ENCODE measurements at places on chromosomes 11 and 22. TPM values are rescaled to one million over a fixed set of nuclear protein-coding genes. Genes with fewer than 3 reads are reported as not detected.

DNA sequence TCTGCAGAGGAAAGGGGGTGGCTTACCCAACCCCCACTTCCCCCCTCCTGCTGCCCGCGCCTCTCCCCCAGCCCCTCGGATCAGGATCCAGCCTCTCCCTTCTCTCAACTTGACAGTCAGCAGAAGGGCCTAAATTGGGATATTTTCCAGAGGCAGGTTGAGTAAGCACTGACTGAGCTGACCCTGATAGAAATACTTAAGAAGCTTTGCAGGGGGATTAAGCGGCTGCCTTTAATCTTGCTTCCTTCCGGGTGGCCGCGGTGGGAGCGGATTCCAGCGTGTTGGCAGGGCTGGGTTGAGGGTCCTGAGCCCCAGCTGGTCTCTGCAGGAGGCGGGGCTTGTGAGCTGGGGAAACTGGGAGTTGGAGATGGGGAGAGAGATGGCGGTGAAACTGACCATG is 445.2 kb downstream of the NTM start:
- no peak for DNase-seq

DNA sequence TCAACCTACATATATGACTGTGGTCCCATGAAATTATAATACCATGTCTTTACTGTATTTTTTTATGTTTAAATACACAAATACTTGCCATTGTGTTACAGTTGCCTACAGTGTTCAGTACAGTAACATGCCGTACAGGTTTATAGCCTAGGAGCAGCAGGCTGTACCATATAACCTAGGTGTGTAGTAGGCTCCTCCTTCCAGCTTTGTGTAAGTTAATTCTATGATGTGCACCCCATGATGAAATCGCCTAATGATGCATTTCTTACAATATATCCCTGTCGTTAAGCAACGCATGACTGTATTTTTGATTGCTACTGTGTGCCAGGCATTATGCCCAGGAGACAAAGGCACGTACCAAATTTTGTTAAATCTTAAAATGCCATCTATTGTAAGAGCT is 163.7 kb downstream of the LDLRAD3 start:
- no peak for DNase-seq

APOBEC3H gene
- not detected for total RNA-seq

DNA sequence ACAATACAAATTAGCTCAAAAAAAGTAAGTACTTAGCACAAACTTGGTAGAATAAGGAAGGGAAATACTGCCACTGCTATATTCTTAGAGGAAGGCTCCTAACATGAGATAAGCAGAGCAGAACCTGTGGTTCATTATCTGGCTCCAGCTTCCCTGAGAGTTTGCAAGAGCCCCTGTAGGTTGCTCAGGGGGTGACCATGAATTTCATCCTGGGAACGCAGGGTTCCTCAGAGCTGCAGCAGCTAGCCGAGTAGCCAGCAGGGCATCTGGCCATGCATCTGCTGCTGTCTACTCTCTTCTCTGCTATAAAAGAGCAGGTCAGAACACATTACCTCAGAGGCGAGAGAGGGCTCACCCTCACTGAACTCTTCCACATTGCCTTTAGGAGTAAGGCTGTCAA is 67.3 kb downstream of the TRPC6 start:
- DNase-seq, result no peak

GRCh38 chr11:128827191-128827893 is 39.8 kb downstream of the KCNJ1 start:
- no peak for DNase-seq

GRCh38 chr11:74185285-74185684 is 14.2 kb downstream of the PPME1 start:
- DNase-seq, result no peak

DNA sequence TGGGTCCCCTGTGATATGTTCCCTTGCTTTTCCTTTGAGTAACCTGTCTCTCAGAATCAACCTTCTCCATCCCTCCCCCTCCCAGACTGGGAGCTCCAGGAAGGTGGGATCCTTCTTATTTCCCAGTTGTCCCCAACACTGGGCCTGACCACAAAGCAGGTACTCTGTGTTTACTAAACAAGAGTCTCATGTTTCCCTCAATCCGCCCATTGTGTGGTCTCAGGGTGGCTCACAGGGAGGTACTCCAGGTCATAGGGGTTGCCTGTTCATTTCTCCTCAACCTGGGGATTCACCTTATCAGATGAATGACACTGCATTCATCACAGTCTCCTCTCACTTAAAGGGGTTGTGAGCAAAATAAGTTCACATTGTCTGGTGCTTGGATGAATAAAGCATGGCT is 26.4 kb upstream of the NAV2 start:
- DNase-seq, result no peak

DNA sequence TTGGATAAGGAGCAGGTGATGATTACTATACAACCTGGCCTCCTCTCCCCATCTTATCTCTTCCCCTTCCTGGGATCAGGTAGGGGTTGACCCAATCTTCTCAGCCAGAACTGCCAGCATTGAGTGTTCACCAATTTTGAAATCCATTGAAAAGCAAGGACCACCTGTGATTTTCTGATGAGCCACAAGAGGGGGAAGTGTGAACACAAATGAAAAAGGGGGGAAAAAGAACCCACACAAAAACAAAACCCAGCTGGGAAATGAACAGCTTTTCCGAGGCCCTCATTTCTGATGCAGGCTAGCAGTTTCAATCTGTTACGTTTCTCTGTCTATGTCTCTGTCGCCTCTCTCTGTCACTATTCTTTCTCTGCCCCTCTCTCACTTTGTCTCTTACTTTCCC is 161.9 kb downstream of the INSC start:
- no peak for DNase-seq

DNA sequence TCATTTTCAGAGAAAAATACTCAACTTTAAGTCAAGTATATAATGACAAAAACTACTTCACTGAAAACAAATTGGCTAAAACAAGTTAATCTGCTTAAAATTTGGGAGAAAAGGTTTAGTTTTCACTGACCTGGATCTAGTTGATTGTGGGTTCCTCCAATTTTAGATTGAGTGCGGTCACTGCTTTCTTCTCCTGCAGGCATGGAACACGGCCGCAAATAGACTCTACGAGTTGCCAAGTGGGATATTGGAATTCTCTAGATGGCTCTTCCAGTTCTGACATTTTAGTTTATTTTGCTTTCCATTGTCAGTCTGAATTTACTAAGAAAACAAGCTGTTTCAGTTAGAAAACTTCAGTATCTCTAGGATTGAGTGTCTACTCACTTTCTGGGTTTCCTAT is 12.3 kb downstream of the OR4C5 start:
- no peak for DNase-seq

MMP12 gene
- not detected for total RNA-seq

GRCh38 chr11:117817368-117818040 is 7.0 kb downstream of the FXYD2 start:
- peak; percentile 84 for DNase-seq

GRCh38 chr11:44805596-44805995 is 78.8 kb downstream of the TSPAN18 start:
- DNase-seq, result no peak

DNA sequence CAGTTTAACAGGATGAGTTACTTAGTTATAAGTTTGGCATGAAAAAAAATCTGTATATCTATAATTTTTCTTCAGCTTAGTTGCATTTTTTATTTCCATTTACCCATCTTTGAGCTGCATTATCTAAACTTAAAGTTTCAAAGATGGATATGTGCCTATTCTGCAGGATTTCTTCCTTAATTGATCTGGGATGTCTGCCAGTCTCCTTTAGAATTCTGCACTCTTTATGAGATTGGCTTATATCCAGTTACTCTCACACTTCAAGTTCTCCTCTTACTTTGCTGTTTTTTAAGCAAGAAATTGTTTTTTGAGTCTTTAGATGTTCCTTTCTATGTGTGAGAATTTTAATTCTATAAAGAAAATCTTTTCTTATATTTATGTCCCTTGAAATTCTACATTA is 5.1 kb upstream of the PDGFD start:
- DNase-seq, result no peak

GRCh38 chr11:57214098-57214417 is 23.0 kb downstream of the APLNR start:
- no peak for DNase-seq

- DNase-seq, result no peak
Observed at GRCh38 chr11:62383822-62384221, 35.0 kb upstream of the SCGB1A1 start.

NOX4 gene
- total RNA-seq, result 2.7 TPM

CCDC89 gene
- total RNA-seq, result 0.39 TPM

GRCh38 chr11:125504580-125504979 is 8.5 kb upstream of the FEZ1 start:
- DNase-seq, result no peak

- DNase-seq, result no peak
Observed at GRCh38 chr22:45216133-45217003, 24.3 kb downstream of the KIAA0930 start.

DNA sequence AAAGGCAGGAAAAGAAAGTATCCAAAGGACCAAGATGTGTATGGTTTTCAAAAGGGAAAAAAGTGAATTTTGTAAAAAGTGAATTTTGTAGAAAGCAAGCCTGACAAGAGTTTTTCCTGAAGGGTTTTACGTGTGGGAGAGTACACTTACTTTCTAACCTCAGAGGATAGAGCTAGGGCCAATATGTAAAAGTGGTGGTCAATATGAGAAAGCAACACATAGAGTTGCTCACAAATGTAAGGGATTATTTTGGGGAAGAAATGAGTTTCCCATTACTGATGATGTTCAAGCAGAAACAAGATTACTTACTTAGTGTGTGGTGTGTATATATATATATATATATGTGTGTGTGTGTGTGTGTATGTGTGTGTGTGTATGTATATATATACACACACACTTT is 162.5 kb downstream of the SWAP70 start:
- no peak for DNase-seq

DNA sequence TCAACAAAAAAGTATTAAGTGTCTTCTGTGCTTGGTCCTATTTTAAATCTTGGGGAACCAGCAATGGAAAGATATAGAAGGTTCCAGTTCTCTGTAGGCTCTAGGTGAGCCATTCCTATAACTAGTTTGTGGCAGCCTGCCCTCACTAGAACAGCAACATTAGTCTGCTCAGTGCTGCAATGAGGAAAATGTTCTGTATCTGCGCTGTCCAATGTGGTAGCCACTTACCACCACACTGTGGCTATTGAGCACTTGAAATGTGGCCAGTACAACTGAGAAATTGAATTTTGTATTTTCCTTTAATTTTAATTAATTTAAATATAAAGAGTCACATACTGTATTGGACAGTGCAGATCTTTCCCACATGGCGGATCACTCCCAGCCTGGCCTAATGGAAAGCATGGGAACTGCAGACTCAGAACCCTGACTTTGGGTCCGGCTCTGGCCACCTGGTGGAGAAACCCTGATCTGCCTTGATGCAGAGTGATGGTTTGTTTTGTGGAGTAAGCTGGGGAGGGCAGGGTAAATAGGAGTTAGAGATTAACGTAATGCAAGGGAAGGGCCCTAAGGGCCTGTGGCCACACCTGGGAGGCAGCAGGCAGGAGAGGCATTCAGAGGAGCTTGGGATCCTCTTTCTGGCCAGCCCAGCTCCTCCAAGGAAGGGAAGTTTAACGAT is 101.0 kb downstream of the ME3 start:
- no peak for DNase-seq

Measured in left cardiac atrium (tissue), 4 donors.